NCI-H2171 (cell line): ENCODE measurements at places on chromosomes 1 and 21.

DNA sequence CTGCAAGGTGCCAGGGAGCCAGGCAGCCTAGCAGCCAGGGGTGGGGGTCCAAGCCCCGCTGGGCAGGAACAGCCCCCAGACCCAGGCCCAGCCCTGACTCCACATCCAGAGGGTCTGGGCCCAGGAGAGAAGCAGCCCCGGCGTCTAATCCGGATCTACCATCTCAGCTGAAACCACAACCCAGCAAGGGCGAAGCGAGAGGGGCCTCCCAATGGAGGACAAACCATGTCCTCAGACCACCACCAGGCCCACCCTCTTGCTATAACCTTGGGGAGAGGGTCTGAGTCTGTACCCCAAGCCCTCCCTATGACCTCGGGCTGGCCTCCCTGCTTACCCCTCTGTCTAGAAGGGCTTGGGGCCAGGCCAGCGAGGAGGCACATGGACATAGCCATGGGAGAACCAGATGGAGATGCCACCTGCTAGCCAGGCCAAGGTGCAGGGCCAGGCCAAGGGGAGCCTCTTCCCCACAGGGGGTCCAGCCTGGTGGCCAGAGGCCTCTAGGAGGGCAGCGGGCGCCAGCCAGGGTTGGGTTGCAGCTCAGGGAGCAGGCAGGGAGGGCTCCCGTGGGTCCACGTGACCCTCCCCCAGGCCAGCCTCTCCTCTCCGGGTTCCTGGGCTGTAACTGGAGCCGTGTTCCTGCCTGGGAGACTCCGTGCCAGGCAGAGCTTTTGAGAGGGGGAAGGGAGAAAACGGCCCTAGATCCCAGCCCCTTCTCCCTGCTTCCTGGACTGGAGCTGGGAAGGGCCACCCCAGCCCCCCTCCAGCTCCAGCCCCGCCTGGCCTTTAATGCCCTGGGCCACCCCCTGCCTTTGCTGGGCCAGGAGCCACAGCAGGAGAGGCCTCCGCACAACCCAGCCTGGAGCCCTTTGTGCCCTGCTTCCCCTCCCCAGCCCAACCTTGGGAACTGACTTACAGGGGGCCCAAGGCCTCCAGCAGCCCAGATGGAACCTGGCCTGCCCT lies 2.5 kb downstream of the WNT9A start:
- DNase-seq = no peak

DNA sequence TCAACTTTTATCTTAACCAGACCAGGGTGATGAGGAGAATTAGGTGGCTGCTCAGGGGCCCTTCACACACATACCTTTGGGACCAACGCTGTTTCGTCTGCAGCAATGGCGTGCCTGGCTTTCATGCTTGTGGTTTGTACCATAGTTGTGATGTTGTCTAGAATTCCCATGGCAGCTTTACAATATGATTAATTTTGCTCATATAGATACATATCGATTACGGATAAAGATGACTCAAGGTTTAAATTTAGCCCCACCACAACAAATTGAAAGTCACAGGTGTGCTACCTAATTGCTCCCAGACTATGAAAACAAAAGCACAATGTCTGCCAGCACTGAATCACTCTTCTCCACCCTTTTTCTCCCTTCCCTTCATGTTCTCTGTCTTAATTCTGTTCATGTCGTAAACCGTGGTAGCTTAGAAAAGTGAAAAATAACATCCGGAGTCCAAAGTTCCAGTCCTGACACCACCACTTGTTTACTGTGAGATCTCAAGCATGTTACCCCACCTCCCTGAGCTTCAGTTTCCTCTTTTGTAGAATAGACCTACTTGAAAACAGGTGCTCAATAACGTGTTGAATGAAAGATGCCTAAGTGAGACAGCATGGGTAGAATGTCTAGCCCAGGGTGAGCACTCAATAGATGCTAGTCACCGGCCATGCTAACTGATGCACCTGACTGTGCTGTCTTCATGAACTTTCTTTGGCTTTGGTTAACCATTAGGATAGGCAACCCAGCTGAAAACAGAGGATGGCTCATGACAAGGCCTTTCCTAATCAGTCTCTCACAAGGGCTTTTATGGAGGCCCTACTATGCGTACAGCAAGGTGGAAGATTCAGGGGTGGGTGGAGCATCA lies 22.1 kb upstream of the JUN start:
- no peak for DNase-seq

- peak; percentile 57 for DNase-seq
These were observed 669 bp downstream of the XPR1 start for GRCh38 chr1:180632326-180633056.

- no peak for DNase-seq
These were observed 78.9 kb upstream of the F3 start for GRCh38 chr1:94620345-94621031.

GRCh38 chr1:157113106-157113505 lies 13.5 kb upstream of the ETV3L start:
- no peak for DNase-seq

- no peak for DNase-seq
These were observed 455.3 kb downstream of the KCNT2 start for GRCh38 chr1:196152975-196153374.

GRCh38 chr1:226675715-226676357 lies 63.2 kb downstream of the ITPKB start:
- no peak for DNase-seq

DNA sequence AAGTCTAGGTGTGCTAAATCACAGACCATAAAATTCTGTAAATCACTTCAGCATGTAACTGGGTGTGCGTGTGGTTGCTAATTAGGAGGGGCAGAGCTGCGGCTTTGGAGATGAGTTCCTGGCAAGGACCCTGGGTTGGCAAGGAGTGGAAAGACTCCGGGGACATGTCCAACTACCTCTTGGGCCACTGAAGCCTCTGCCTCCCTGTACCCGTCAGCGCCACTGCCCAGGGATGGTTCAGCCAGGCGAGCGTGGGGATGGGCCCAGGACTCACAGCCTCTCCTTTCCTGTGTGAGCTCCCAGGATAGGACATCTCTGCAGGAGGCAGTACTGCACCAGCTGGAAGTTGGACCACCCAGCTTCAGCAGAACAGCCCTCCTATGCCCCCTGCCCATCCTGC lies 386.4 kb upstream of the VAMP3 start:
- DNase-seq = no peak

DNA sequence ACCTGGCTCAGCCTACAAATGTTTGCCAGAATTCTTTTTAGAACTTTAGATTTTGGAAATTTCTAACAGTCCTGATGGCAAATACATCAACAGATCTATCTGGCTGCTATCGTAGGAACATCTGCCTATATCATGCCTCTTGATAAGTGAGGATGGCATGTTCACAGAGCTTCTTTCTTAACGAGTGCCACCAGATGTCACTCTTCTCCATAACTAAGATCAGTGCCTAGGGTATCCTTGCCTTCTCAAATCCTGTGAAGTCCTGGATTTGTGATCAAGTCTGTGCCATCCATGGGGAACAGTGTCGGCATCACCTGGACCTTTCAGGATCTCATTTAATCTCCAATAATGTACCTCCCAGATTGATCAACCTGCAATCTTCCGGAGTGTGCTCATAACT lies 36.5 kb upstream of the CD5L start:
- no peak for DNase-seq

- no peak for DNase-seq
These were observed 24.4 kb upstream of the TARBP1 start for GRCh38 chr1:234503193-234504050.

- DNase-seq = no peak
These were observed 350.2 kb downstream of the ZNF326 start for GRCh38 chr1:90344963-90345730.

- DNase-seq = no peak
These were observed 81.8 kb upstream of the CD34 start for GRCh38 chr1:207992677-207993236.

- peak; percentile 37 for DNase-seq
These were observed 69.7 kb downstream of the LRRN2 start for GRCh38 chr1:204615881-204616280.

DNA sequence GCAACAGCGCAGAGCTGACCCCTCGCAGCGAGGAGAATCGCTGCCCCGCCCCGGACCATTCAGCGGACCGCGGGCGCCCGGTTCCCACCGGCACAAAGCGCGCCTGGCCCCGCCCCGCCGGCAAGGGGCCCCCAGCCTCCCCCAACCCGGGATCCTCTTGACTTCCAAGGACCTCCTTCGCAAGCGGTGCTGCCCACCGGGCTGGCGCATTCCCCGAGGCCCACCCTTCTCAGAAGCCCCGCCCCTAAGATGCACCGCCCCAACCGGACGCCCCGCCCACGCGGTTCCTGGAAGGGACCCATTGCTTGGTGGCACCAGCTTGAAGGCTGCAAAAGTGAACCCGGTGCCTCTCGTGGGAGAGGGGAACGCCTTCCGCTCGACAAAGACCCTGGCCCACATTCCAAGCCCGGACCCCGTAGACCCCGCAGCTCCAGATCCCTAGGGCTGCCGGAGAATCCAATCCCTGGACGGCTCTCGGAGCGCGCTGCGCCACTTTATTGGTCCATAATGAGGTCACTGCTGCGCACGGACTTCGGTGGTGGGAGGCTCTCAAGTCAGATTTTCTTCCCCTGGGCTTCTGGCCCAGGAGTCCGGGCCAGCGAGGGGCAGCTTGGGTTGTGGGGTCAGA lies 2.0 kb downstream of the HES3 start:
- peak; percentile 94 for DNase-seq

DNA sequence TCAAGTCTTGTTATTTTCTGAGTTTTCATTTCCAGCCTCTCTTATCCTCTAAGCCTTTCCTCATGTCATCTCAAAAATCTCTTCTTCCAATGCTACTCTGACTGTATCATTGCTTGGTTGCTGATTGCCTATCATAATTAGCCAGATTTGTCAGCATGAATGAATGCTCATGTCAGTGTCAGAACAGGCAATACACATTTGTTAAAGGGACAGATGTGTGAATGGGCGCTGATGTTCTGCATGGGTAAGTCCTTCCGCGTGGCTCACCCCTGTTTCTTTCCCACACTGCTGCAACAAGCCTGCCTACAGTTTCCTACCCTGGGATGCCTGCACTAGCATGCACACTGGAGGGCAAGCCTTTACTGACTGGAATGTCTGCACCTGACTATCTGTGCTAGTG lies 100.6 kb downstream of the RHOU start:
- DNase-seq = no peak

DNA sequence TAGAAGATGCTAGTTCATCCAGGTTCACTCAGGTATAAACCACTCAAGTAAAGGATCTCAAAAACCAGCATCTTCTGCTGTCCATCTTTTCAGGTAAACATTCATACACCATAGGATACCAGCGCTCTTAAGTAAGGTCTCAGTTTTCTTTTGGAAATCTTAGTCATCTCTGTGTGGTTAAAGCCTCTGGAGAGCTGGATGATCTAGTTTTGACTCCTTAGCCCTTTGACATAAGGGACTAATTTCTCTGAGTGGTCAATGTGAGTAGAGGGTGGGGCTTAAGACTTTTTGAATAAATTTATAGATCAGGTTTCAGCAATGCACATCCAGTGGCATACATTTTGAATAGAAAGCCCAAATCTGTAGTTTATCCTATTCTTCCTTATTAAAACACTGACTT lies 92.3 kb downstream of the CTH start:
- DNase-seq = no peak

DNA sequence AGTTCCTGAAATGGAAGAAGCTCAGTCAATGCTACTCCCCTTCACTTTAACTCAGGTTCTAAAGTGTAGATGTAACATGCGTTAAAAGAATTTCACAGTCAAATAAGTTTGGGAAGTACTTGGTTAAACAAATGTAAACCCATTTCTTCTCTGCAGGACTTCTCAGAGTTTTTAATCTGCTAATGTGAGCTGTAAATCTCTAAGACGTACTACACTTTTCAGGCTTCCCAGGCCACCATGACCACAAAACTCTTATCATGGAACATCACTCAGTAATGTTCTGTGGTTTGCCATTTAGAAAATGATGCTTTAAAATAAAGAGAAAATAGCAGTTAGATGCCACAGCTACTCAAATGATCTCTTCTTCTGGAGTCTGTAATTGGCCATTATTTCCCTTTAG lies 104.3 kb downstream of the HHIPL2 start:
- no peak for DNase-seq

DNA sequence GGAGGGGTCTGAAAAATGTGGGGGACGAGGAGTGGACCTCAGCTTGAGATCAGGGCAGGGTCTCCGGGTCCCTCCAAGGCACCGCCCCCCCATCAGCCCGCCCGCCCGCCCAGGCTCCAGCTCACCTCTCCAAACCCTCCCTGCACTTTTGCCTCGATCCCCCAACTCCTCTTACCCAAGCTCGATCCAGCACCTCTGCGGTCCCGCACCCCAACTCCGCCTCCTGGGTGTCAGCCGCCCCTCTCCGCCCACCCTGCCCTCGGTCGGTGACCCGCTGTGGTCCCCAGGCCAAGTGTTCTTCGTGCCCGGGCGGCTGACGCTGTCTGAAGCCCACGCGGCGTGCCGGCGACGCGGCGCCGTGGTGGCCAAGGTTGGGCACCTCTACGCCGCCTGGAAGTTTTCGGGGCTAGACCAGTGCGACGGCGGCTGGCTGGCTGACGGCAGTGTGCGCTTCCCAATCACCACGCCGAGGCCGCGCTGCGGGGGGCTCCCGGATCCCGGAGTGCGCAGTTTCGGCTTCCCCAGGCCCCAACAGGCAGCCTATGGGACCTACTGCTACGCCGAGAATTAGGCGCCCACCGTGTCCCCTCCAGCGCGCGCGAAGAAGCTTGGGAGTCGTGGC lies 5.7 kb downstream of the HAPLN2 start:
- no peak for DNase-seq

- no peak for DNase-seq
These were observed 69.7 kb upstream of the SPAG17 start for GRCh38 chr1:118254491-118255425.

DNA sequence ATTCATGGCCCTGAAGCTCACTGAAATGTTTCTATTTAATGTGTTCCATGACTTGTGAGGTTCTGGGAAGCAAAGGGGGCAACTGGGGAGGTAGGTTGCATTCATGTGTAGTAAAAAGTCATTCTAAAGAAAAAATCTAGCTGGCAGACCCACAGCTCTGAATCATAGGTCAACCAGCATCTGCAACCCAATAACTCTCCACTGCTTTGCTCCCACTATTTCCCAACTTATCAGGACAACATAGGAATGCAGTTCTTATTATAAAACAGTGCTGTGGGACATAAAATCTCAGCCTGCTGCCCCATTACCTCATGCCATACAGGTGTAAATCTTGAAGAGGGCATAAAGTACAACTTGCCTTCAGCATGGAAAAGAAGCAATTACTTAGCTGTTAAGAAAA lies 576.1 kb upstream of the PTBP2 start:
- DNase-seq = no peak

GRCh38 chr1:200894712-200895442 lies at the start of gene INAVA:
INAVA (plus strand) TSS chr1:200894900; CDS start chr1:200898401, 3,501 bp downstream.
- no peak for DNase-seq

- no peak for DNase-seq
These were observed 148.7 kb upstream of the DNAH14 start for GRCh38 chr1:224780736-224781135.
